Cortex of kidney (tissue), 1 donor: ENCODE measurements at places on chromosomes 6 and 20.

DNA sequence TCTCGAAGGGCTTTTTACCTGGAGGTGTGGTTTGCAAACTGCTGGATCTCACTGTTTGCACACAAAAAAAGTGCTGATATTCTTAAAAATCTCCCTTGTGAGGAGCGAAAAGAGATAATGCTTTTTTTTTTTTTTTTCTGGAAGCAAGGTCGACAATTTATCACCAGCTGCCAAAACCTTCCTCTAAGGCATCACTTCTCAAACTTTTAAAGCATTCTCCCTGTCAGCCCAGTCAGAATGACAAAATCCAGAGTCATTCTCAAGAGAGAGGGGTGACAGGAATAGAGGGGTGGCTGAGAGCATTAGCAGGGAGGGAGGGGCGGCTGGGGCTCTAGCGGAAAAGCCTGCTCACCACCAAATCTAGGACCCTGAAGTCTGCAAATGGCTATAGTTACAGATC lies 137.2 kb upstream of the ARMC2 start:
- DNase-seq, result no peak

GRCh38 chr6:38429546-38429945 lies 210.2 kb downstream of the BTBD9 start:
- DNase-seq, result no peak

GRCh38 chr6:138509371-138509770 lies 10.1 kb upstream of the NHSL1 start:
- no peak for DNase-seq

GRCh38 chr6:151005896-151006632 lies 140.6 kb downstream of the MTHFD1L start:
- DNase-seq, result no peak

GRCh38 chr6:34182751-34183531 lies 37.1 kb upstream of the GRM4 start:
- DNase-seq, result no peak

DNA sequence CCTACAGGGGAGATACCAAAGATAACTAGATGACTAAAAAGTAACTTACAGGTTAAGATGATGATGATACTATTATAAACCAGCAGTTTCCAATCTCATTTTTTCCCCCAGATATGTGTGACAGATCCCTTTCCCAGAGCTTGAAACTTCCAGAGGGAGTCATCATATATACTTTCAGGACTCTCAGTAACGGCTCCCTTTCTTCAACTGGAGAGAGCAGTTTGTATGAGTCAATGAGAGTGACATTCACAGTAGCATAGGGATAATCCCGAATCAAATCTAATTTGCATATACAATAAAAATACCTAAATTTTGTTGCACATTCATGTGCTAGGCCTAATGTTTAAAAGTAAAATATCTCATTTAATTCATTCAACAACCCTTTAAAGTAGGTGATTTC lies 29.7 kb downstream of the IGF2R start:
- no peak for DNase-seq

DNA sequence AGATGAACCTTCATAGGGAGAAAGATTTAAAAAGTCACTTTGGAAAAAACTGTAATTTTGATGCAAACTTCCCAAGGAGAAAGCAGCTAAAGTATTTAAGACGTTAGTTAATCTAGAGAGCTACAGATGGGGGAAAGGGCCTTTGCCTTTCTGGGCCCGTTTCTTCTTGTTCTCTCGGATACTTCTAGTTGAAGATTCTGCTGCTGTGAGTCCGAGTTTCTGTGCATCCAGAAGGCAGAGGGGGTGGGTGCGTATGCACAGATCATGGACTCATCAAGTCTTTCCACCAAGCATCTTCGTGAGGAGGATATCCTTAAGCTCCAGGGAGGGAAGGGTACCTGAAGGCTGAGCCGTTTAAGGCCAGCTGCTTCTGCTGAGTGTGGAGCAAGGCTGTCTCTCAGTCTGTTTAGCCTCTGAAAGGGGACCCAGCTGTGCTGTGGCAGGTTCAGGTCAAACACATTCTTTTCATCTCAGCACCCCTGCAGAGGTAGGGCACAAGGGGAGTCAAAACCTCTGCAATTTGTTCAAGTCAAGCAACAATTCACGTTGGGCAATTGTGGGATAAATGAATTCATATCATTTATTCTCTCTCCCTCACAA lies 4.3 kb downstream of the LAMP5 start:
- no peak for DNase-seq

GRCh38 chr6:117615750-117616390 lies 13.6 kb upstream of the GOPC start:
- DNase-seq, result no peak

GRCh38 chr20:16432466-16433292 lies 140.6 kb downstream of the KIF16B start:
- no peak for DNase-seq

- DNase-seq, result no peak
These were observed 43.3 kb downstream of the MKKS start for GRCh38 chr20:10390709-10391108.
